GM23248 (cell line): ENCODE measurements at places on chromosomes 5 and 9.

DNA sequence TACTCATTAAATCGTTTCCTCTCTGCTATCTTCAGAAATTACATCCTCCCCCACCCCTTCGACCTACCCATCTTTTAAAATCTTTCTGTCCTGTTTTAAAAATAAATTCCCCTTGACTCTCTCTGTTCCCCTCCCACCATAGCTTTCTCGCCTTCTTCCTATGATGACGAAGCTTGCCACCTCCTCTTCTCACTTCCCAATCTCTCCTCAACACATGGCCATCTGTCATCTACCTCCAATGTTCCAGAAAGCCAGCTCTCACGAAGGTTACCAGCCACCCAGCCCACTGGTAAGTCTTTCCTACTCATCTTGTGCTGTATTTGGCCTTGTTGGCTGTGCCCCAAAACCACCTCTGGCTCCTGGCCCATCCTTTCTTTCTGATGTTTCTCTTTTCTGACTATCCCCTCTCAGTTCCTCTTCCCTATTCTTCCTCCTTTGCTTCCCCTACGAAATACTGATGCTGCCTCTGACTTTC is 346.3 kb downstream of the ENC1 start:
- no peak for DNase-seq

DNA sequence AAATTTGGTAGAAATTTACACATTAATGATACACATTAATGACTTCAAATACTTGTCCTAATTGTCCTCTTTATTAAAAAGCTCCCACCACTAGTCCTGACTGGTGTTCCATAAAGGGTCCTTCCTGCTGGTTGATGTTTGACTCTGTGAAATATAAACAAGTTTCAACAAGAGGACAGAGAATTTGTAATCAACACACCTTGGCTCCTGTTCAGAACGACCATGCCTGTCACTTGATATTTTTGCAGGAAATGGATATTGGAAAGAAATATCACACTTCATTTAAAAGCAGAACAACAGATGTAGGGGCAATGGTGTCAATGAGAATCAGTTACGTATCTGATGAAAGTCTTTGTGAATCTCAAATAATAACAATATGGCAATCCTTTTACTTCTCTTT is 211.7 kb downstream of the ENC1 start:
- no peak for DNase-seq

GRCh38 chr5:154868702-154869101 is 10.3 kb downstream of the CNOT8 start:
- peak; percentile 19 for DNase-seq

DNA sequence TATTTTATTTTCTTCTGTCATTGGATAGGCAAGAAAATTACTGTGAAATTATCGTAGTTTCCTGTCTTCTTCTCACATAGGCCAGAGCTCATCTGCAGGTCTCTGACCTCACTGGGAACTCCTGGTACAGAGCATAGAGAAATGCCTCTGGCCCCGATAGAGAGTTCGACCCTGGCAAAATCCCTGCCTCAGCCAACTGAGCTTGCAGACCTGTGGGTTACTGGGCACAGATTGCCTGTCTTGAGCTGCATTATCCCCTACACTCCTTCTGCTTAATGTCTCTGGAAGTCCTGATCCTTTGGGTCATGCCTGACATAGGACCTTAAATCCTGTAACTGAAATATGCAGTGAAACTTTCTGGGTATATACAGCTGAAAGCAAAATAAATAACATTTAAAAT is 439.3 kb upstream of the CTNND2 start:
- DNase-seq: no peak

DNA sequence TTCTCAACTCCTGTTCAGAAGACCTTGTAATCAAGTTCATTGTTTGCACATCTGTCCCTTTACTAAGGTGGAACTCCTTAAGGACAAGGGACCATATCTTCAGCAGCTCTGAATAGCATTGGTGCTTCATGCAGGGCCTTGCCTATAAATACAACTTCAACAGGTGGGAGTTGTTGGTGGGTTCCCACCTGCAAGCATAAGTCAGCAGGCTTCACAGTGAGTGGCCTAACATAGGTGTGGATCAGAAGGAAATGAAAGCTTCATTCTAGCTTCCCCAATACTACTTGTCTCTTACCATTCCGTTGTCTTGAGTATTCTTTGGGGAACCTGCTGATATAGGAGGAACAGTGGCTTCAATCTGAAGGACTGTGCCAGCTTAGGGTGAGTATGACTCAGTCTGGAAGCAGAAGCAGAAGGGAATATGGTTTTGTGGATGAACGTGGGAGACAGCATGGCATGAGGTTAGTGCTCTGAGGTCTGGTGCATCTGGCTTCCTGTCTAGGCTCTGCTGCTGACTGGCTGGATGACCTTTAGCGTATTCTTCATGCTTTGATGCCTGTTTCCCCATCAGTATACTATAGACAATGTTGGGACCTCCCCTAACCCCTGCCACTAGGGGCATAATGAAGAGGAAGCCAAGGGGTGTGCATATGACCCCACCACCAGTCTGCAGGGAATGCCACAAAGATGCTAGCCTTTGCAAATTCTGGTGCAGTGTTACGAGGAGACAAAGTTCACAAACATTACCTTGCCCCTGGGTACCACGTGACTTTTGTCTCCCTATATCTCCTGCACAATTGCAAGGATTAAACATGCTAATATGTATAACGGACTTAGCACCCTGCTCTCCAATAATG is 192.3 kb downstream of the PALM2AKAP2 start:
- no peak for DNase-seq

- peak; percentile 93 for DNase-seq
Observed at GRCh38 chr5:73365301-73365853, 83.2 kb downstream of the FOXD1 start.

- DNase-seq: no peak
Observed at GRCh38 chr5:109354761-109355160, 55.0 kb downstream of the PJA2 start.

DNA sequence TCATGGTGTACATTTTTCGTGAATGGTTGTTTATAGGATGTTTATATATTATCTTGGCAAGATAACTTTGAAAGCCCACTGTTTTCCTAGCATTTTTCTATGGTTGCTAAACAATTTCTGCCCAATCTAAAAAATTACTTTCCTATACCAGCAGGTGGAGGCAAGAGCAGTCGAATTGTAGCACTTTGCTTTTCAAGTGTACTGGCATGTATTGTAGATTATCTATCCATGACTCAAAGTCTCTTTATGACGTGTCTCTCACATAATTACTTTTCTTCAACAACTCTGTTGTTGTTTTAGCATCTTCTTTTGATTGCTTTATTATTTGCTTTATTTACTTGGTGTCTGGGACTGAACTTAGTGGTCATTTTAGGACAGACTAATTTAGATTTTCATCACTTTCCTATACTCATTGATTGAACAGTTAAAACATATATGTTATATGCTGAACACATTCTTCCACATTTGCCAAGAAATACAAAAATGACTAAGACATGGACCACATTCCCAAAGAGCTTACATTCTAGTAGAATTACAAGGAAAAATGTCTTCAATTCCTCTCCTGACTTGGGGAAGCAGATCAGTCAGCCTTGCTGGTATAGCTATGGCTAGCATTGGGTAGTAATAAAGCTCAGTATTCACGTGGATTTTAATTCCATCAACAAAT is 20.7 kb downstream of the NLN start:
- DNase-seq: peak; percentile 92

GRCh38 chr5:132009706-132010405 is 1.6 kb downstream of the ACSL6 start:
- no peak for DNase-seq

DNA sequence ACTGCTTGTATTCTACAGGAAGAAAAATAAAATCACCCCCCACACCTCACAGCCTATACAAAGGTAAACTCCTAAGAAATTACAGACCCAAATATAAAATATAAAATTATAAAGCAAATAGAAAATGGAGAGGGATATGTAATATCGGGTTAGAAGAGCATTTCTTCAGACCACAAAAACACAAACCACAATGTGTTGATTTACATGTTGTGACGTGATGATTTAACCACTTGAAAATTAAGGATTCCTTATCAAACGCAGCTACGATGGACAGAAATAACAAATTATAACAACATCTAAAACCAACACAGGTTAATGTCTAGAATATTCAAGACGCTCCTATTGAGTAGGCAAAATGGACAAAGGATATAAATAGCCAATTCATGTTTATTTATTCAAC is 26.3 kb downstream of the SSBP2 start:
- DNase-seq: no peak

DNA sequence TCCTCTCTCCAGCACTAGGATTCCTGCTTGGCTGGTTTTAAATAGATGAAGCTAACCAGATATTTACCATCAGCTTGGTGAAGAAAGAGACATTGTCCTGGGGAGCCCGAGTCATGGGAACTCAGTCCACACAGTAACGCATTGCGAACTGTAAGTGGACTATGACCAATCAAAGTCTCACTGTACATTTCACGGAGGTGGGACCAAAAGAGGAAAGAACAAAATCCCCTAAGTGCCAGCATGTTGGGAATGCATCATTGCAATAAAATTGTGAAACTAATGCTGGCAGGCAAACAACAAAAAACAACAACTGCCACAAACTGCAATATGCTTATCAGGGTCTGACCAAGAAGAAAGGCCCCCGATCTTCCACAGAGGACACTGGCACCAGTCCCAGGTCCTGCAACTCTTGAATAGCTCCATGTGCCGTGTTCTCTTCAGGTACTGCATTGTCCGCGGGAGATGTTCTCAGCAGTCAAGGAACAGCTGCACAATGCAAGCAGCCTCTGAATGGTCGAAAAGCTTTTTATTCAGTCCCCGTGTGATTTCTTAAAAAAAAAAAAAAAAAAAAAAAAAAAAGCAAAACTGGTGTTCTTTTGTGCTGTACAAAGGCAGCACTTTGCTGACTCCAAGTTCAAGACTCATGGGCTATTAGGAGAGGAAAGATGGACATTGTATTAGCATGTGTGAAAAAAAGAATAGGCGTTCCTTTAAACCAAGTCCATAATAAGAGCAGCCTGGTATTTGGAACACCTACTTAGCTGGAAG is 38.1 kb downstream of the SEMA6A start:
- DNase-seq: no peak

GRCh38 chr5:39200081-39200480 is 19.3 kb downstream of the FYB1 start:
- no peak for DNase-seq

DNA sequence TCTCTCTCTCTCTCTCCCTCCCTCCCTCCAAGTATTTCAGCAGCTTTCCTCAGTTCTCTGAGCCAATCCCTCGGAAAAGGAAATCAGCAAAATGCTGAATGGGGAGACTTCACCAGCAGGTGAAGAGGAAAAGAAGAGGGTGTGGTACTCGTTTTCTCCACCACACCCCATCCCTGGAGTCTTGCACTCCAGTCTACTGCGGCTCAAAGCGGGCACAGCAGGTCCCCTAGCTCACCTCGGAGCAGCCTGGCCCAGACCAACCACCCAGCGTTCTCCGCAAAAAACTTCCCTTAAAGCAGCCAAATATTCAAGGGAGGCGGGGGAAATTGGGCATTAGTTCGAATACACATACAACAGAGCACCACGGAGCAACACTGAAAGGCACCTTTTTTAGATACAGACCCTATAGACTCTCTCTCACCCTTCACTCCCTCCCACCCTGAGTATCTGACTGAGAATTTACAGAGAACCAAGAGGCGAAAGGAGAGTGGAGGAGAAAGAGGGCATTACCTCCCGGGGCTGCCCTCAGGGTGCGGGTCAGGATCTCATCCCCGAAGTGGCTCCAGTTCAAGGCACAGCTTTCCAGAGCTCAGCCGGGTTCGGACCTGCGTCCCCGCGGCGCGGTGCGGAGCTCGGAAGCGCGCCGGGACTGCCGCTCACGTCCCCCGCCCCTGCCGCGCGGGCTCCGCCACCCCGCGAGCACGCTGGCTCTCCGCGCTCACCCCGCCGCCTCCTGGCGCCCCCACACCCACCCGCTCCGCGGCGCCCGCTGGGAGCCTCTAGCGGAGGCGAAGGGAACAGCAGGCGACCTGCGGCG is 1638.5 kb upstream of the C9orf72 start:
- DNase-seq: peak; percentile 50

- no peak for DNase-seq
Observed at GRCh38 chr5:15008921-15009320, 137.3 kb upstream of the ANKH start.

DNA sequence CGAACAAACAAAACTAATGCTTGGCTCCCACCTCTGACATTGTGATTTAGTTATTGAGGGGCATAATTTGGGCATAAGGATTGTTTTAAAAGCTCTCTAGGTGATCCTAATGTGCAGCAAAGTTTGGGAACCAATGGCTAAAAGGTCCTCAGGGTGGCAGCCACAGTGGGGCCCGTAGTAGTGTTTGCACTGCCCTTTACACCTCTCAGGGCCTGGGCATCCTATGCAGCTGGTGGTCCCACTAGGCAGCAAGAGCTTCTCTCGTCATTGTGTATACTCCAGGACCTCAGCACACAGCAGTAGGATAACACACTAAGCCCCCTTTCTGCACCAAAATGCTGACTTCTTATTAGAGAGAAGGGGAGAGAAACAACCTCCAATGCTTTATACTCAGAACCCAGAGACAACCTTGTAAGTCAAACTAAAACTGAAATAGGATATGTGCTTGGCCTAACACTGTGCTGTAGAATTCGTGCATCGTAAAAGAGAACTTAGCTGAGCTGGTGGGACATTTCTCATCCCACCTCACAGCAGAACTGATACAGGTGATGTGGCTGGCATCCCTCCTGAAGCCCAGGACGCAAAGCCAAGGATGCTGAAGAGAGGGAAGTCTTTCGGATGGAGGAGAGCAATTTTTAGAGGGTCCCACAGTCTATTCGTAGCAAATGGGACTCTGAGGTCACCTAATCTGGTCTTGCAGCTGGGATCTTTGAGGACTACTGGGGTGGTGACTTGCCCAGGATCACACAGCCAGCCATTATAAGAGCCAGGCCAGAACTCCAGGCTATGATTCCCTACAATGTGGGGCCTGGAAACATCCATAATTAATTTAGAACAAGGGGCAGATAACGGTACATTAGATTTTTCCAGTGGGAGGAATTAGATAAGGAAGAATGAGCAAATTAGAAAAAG is 1.2 kb downstream of the GLRX start:
- peak; percentile 24 for DNase-seq

DNA sequence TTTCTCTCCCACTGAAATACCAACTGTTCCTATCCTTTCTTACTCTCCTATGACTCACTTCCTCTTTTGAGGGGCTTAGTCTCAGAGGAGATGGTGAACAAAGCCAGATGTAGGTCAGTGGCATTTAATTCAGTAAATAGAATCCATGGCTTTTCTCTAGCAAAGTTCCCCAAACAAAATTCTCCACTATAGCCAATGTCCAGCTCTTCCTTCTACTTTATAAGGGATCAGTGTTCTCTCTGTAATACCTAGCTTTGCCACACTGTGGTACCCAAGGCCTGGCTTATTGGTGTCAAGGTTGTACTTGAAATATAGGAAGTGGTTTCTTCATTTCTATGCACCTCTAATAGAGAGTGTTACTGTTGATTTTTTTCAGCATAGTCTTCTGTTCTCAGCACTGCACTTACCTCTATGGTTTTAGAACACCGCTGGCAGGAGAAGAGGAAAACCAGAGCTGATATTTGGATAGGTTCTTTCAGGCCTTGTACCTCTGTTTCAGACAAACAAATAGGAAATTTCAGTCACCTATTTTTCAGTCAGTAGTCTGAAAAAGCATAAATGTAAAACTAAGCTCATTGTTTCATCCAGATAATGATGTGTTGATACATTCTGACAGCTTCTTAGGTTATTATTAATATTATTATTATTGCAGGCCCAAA is 40.6 kb upstream of the ITGA2 start:
- peak; percentile 85 for DNase-seq

GRCh38 chr5:122874179-122874875 is 28.9 kb downstream of the SNX24 start:
- no peak for DNase-seq

- peak; percentile 14 for DNase-seq
Observed at GRCh38 chr9:135914921-135915320, 7.6 kb upstream of the CAMSAP1 start.
